ENCODE measurements at places on chromosomes 1 and 21. TPM values are rescaled to one million over a fixed set of nuclear protein-coding genes. Genes with fewer than 3 reads are reported as not detected.

Gene SPATA6
- 4.9 TPM for total RNA-seq

Gene SPRR1B
- total RNA-seq = not detected

Gene PLXNA2
- 229 TPM for total RNA-seq

Gene TMEM81
- total RNA-seq = 2.9 TPM

Gene DDX20
- total RNA-seq = 15.9 TPM

Gene MAP3K21
- total RNA-seq = 0.95 TPM

Gene RASSF5
- 0.60 TPM for total RNA-seq

Gene PLA2G2F
- total RNA-seq = not detected

Gene ADAMTSL4
- total RNA-seq = 0.73 TPM

Gene SPATC1L
- 31.7 TPM for total RNA-seq

Gene RCSD1
- total RNA-seq = 1.00 TPM
